ENCODE measurements at places on chromosomes 7 and 10.

- DNase-seq: no peak
Observed at GRCh38 chr10:89857431-89858042, 156.1 kb downstream of the KIF20B start.

DNA sequence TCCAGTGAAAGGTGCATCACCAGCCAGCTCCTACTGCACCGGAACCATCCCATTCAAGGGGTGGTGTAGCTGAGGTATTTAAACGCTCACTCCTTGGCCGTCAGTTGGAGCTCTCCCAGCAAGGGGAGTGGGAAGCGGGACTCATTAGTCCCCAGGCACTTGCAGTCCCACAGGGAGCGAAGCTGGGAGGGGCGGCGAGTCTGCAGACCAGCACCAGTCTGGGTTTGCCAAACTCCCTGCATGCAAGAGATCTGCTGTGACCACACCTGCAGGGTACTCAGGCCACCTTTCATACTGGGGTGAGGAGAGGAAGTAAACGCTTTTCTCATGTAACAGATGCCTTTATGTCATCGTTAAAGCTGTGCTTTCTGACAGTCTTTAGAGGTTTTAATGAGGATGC is 187.9 kb downstream of the PTPRN2 start:
- no peak for DNase-seq

GRCh38 chr7:6269527-6269926 is 2.9 kb downstream of the CYTH3 start:
- DNase-seq: peak; percentile 5

GRCh38 chr7:134943785-134944400 is 42.4 kb upstream of the AGBL3 start:
- DNase-seq: peak; percentile 29

- DNase-seq: no peak
Observed at GRCh38 chr10:52956461-52956860, 183.9 kb upstream of the MBL2 start.

- DNase-seq: peak; percentile 31
Observed at GRCh38 chr7:125256446-125256845, 326.8 kb upstream of the POT1 start.

DNA sequence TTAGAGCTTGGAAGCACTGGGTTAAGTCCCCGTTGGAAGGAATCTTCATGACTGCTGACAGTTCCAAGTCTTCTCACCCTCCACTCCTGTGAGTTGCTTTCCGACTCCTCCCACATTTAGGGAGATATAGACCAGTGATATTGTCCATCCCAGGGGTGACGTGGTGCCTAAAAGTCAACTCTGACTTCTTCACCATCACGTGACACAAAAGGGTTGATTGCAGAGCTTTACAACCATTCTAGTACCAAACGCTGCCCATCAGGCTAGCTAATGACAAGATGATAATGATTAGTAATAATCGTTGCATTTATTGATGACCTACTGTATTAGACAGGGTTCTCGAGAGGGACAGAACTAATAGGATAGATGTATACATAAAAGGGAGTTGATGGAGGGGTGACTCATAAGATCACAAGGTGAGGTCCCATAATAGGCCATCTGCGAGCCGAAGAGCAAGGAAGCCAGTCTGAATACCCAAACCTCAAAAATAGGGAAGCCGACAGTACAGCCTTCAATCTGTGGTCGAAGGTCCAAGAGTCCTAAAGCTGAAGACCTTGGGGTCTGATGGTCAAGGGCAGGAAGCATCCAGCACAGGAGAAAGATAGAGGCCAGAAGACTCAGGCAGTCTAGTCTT is 85.3 kb upstream of the CARD11 start:
- no peak for DNase-seq

GRCh38 chr7:101681170-101682007 is 52.3 kb upstream of the MYL10 start:
- no peak for DNase-seq

DNA sequence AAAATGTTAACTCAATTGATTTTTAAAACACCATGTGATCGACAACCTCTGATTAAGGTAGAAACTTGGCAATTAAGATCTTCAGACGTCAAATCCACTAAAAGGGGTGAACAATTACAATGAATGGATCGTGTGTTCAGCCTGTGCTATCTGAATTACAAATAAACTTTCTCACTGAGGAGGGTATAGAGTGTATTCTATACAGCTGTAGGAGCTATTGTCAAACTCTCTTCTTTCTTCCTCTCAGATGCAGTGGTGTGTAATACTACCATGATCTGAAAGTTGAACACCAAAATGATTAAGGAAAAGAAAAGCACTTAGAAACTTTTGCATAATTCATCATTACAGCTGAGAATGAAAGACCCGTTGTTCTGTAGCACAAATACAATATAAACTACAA is 32.2 kb upstream of the MACC1 start:
- no peak for DNase-seq

DNA sequence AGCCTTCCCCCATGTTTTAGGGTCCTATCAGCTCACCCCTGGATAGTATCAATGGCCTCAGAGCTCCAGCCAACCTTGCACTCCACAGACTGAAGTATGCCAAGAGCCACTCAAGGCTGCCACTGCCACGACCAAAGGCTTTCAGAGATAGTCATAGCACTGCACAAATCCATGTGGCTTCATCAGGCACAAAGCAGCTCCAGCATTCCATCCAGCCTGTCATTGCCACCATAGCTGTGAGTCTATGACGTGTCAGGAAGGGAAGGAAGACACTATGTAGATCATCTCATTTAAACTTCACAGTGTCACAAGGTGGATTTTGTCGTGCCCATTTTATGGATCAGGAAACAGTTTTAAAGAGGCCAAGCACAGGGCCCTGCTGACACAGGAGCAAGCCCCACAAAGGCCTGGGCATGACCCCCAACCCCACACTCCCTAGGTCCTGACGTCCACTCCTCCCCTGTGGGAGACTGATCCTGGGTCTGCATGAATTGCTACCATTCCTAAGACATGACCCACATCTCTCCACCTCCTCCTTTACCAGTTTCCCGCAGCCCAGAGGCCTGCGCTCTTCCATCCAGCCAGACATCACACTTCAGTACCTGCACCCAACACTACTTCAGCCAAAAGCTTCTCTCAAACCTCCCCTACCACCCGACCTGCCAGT is 119.4 kb downstream of the DIP2C start:
- DNase-seq: no peak

- no peak for DNase-seq
Observed at GRCh38 chr7:98399890-98400541, 874 bp downstream of the BAIAP2L1 start.

Measured in OCI-M1 (cell line).